ENCODE measurements at places on chromosomes 12 and 14.

DNA sequence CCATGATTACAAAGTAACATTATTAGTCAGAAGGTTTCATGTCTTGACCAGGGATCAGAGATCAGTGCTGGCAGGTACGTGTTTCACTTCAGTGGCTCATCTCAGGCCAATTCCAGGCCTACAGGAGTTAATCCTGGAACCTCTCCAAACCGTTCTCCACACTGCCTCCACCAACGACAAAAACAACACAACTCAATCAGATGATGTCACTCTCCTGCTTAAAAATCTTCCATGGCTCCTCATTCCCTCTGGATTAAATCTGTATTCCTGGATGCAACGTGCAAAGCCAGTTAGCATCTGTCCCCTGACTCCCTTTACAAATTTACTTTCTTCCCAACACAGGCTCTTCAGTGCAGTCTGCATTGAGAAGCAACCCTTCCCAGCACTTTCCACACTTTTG, 34.3 kb upstream of the TXNRD1 start:
- DNase-seq: no peak

DNA sequence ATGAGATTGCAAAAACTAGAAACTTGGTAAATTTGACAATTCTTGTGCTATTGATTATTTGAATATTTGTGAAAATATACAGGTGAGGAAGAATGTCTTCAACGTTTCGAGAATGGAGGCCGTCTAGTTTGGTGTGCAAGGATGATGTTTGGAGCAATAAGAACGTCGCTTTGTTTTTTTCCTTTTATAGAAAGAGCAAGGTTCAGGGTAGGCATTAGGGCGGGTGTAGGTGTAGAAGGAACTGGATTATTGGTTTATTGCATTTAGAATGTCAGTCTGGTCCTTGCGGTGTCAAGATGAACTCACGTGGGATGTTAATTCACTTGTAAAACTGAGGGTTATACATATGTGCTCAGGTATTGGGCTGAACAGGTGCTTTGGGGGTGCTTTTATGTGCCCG, 1.1 kb downstream of the RPS26 start:
- DNase-seq: no peak

GRCh38 chr14:72739446-72740405, 154.2 kb downstream of the DPF3 start:
- DNase-seq: no peak

GRCh38 chr12:67919406-67919805, 69.8 kb upstream of the IFNG-AS1 start:
- DNase-seq: peak; percentile 41

DNA sequence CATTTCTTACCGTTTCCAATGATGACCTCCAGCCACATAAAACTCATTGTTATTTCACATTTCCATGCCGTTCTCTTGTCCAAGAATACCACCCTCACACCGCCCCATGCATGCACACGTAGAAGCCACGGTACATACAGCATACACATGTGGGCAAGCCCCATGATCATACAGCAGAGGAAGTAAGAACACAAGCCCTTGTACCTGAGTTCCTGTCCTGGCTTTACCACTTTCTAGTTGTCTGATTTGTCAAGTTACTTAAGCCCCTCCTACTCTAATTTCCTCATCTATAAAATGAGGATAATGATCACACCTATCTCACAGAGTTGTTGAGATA, 59.9 kb downstream of the DUSP16 start:
- DNase-seq: no peak

GRCh38 chr12:130825771-130826150, 13.3 kb downstream of the STX2 start:
- no peak for DNase-seq

GRCh38 chr14:61047021-61047420, 66.0 kb downstream of the SLC38A6 start:
- no peak for DNase-seq

DNA sequence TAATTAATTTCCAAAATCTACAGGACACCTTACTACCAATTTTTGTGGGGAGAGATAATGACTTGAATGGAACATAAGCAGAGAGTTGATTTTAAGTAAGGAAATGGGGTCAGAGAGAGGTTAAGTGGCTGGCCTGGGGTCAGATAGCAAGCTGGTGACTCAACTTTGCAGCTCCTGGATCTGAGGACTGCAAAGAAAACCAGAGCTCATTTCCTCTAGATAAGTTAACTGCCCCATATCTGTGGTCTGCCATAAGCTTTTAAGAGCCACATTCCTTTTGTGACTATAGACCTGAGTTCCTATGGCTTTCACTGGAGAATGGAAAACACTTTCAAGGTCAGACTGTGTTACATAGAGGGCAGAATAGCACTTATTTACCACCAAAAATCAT, 201.2 kb upstream of the PRICKLE1 start:
- DNase-seq: peak; percentile 95

DNA sequence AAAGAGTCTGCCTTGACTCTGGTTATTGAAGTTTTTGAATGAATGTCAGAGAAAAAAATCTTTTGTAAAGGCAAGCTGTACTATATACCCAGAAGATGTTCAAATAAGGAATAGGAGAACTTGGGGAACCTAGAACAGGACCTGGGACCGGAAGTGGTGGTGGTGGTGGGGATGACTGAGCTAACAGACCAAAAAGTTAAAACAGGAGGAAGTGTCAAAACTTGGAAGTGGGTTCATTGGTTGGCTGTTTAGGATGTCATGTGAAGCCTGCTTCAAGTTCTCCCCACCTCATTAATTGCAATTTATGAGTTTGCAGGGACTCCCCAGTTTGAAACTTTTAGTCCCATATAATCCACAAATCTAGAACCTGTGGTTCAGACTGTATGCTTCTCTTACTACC, 26.2 kb downstream of the PLXNC1 start:
- no peak for DNase-seq

- DNase-seq: no peak
Observed at GRCh38 chr12:45076417-45077026, 25.6 kb upstream of the DBX2 start.

GRCh38 chr12:132314516-132315233, 14.7 kb downstream of the GALNT9 start:
- DNase-seq: no peak

GRCh38 chr12:3087758-3088650, 10.8 kb downstream of the TSPAN9 start:
- DNase-seq: no peak

- no peak for DNase-seq
Observed at GRCh38 chr14:24332268-24332993, 2.4 kb downstream of the ADCY4 start.

DNA sequence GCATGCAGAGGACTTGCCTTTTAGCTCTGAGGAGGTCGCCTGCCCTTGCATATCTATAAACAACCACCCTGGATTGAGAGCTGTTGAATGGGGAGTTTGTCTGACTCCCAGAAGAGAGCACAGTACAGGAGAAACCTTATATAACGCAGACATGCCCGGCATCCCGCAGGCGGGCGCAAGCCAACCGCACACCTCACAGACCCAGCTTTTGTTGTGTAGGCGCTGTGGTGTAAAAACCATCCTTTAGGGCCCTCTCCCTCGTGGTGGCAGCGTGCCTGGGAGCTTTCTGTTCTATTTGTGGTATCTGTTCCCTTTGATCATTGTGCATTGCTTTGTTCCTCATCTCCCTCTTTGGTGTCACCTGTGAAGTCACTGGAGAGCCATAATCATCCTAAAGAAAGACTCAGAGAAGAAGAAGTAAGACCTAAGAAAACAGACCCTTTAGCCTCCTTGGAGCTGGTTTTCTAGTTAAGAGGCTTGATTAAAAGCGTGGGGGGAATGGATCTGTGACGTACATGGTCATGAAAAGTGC, 77.7 kb downstream of the ETV6 start:
- no peak for DNase-seq

- DNase-seq: no peak
Observed at GRCh38 chr12:57027011-57027804, 10.9 kb upstream of the TAC3 start.

- peak; percentile 60 for DNase-seq
Observed at GRCh38 chr12:113019025-113019424, 37.5 kb upstream of the DTX1 start.

- DNase-seq: peak; percentile 19
Observed at GRCh38 chr12:19872621-19873540, 433.6 kb downstream of the AEBP2 start.

DNA sequence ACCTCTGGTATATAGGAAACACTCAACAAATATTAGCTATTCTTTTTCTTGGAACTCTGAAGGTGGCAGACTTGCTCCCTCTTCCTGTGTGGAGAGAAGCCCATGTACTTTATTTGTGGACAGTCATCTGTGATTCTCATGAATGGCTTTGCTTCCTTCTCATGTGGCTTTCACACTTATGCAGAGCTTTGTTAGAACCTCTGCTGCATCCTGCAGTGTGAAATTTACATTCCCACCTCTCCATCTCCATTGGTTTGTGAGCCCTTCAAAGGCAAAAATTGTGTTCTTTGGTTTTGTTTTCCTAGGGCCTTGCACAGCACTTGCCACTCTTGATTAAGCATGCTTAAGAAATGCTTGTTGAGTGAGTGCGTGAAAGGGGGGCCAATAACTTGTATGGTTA, 51.9 kb downstream of the BICD1 start:
- no peak for DNase-seq

DNA sequence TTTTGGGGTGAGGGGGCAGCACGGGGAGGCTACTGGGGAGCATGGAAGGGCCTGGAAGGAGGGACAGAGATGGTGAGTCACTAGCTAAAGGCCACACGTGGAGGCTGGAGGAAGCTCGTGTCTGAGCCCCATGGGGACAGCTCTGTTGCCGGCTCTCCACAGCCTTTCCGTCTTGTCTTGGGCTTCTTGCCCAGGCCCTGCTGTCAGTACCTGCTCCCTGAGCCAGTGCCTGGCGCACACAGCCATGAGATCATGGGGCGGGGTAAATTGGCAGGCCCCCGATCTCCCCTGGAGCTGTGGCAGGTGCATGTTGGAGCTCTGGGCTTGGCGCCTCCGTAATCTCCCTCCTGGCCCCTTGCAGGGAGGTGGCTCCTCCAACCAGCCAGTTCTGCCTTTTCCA, 16.1 kb upstream of the KRT80 start:
- DNase-seq: peak; percentile 97

DNA sequence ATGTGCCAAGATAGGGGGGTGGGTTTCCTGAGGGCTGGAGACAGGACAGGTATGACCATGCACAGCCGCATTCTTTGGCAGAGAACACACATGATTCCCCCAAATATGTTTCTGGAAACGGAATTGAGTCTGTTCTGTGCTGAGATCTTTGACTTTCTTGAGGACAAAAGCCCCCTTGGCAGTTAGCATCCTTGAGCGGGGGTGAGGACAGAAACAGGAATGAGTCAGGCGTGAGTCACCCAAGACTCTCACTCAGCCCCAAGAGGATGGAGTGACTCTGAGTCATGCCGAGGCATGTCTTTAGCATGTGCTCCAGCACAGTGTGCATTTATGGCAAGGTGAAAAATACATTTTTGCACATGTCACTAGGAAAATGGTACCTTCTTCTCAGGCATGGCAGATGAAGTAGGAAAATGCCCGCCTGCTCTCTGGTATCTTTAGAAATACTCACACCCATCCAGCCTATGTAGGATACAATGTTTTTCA, 52.1 kb downstream of the DAD1 start:
- DNase-seq: peak; percentile 91

DNA sequence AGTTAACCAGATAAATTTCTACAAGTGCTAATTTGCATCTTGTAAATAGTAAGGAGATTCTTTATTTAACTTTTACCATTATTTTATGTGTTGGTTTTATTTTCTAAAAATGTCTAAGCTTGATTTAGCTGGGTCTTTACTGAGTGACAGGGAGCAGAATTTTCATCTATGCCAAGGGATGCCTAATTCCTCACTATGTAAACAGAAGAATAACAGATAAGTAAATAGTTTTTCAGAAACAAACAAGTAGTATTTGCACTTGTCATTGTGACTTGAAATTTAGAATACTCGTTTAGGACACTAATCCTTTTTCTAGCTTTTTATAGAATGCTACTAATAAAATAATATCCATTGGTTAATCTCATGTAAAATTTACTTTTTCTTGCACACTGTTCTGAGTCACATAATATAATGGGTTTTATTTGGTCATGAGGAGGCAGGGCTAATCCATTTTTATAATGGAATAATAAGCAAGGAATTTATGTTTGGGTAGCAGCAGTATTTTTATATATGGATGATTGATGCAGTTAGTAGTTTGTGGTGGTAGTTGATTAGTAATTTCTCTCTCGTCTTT, 746.5 kb downstream of the SLC6A15 start:
- DNase-seq: no peak

- no peak for DNase-seq
Observed at GRCh38 chr12:91370086-91370868, 187.7 kb upstream of the DCN start.

DNA sequence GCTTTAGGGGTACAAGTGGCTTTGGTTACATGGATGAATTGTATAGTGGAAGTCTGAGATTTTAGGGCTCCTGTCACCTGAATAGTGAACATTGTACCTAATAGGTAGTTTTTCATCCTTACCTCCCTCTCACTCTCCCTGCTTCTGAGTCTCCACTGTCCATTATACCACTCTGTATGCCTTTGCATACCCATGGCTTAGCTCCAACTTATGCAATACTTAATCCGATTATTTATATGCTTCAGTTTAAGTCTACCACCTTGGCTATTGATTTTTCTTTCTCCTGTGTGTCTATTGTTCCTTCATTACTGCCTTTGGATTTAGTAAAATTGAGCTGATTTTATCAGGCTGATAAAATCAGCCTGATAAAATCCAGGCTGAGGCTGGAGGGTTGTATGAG, 30.5 kb upstream of the C12orf71 start:
- no peak for DNase-seq

DNA sequence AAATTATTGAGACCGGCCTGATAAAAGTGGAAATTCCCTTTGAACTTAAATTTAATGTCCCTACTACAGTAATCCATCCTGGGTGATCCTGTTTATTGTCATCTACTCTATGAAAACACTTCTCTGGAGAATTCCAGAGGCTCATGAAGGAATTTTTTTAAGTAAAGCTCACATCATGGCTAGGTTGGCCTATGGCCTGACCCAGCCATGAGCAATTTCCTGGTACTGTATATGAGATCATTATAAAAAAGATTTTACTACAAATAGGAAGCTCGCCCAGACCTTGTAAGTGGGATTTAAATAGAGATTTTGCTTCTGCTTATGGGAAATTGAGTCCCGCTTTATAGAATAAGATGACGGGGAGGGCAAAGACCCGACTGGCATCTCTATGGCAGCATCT, 215.5 kb downstream of the DPF3 start:
- peak; percentile 31 for DNase-seq

DNA sequence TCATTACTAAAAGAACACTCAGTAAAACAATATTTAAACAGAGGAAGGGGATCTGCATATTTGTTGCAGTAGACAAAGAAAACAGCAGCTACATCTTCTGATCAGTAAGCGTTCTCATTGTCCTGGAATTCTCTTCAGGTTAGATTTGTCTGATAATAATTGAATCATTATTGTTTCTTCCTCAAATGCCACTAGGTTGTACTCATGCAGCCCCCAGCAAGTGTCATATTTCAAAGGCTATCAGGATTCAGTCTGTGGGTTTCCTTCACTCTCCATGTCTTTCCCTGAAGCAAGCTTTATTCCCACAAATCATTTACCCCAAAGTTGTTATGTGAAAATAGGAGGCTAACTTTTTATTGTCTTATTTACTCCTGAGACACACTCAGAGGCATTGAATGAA, 14.7 kb downstream of the PIK3C2G start:
- peak; percentile 15 for DNase-seq
